ENCODE measurements at places on chromosomes 5 and 9.
A peak's percentile ranks its signal among the peaks of the same experiment; 100 is the strongest.

GRCh38 chr5:174693697-174694385, 30.5 kb upstream of the MSX2 start:
- DNase-seq: no peak

DNA sequence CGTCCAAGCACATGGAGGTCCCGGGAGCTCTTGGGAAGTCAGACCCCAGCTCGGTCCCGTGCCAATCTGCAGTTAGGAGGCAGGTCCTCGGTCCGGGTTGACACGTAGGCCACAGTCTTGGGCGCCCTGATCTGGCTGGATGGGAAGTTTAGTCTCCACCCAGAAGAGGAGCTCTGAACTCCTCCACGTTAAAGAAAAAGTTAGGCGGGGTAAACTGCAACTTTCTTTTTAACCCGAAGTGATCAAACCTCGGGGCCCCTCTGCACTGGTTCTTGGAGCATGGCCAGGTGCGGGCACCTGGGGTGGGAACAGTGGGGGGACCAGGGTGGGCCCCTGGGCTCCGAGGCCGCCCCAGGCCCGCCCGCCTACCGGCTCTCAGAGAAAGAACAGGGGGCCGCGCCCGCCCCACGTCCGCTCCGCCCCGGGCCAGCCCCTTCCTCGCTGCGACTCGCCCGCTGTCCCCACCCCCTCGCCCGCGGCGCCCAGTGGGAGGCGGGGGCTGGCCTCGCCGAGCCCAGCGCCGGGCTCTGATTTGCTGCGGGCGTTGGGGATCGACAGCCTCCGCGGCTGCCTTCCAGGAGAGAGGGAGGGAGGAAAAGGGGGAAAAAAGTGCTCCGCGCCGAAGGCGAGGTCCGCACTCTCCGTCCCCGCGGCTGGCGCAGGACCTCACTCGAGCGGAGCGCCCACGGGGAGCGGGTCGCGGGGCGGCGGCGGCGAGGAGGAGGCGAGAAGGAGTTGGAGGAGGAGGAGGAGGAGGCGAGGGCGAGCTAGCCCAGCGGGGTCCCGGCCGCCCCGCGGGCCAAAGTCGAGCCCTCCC, at the start of gene COL5A1:
Gene COL5A1 (plus strand): TSS at position 631 of the 817 bp plus-strand sequence. CDS start 385 bp downstream, outside the sequence.
- peak; percentile 74 for DNase-seq

- peak; percentile 85 for DNase-seq
These were observed 216.2 kb upstream of the S1PR3 start for GRCh38 chr9:88775037-88775471.

- no peak for DNase-seq
These were observed 562 bp downstream of the GSN start for GRCh38 chr9:121268598-121268850.

DNA sequence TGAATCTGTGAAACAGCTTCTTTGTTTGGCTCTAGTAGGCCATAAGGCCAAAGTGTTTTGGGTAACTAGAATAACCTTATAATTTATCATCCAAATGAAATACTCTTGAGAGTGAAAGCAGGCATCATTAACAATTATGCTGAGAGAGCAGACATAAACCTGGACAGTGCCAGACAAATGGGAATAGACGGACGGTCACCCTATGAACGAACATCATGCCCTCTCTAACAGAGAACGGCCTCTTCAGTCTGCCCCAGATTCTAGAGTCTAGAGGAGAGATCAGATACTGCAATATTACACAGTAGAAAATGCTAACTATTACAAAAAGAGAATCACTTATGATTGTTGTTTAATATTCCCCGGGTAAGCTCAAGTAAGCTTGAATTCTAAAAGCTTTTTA, 68.5 kb downstream of the APBA1 start:
- DNase-seq: no peak

- DNase-seq: peak; percentile 58
These were observed 222.7 kb downstream of the DCP2 start for GRCh38 chr5:113199122-113199905.

DNA sequence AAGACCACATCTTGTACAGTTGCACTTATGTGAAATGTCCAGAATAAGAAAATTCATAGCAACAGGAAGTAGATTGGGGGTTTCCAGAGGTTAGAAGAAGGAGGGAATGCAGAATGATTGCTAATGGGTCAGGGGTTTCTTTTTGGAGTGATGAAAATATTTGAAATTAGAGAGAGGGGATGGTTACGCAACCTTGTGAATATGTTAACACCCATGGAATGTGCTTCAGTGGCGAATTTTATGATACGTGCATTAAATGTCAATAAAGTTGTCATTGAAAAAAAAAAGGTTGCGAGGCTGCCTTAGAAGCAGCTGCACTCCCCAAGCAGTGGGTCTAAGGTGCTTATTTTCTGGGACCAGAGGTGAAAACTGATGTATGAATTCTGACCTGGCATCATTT, 64.4 kb upstream of the SUB1 start:
- DNase-seq: no peak

DNA sequence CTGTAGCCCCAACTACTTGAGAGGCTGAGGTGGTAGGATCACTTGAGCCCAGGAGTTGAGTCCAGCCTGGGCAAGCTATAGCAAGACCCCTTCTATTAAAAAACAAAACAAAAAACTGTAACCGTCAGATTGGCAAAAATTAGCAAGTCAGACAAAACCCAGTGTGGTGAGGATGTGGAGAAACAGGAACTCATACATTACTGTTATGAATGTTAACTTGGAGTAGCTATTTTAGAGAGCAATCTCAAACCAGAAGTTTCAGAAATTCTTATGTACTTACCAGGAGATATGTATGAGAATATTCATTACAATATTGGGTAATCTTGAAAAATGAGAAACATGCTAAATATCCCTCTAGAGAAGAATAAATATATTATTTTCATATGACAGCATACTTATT, 120.3 kb downstream of the INVS start:
- no peak for DNase-seq

DNA sequence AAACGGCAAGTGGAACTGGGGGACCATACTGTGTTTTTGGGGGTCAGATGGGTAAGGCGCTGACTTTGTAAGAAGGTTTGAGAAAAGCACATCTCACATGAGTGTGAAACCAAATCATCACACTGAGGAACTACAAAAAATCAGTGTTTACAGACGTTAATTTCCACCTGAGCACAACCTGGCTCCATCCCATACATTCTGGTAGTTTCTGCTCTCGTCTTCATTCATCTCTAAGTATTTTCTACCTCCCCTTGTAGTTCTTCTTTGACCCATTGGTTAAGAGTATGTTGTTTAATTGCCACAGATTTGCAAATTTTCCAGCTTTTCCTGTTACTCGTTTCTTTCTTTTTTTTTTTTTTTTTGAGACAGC, 8.9 kb upstream of the DPP7 start:
- DNase-seq: no peak

- no peak for DNase-seq
These were observed 56.1 kb upstream of the IFNK start for GRCh38 chr9:27468000-27468399.

GRCh38 chr5:82285206-82285605, 7.1 kb upstream of the RPS23 start:
- DNase-seq: no peak

GRCh38 chr5:132013006-132013689, 1.7 kb upstream of the ACSL6 start:
- DNase-seq: no peak

DNA sequence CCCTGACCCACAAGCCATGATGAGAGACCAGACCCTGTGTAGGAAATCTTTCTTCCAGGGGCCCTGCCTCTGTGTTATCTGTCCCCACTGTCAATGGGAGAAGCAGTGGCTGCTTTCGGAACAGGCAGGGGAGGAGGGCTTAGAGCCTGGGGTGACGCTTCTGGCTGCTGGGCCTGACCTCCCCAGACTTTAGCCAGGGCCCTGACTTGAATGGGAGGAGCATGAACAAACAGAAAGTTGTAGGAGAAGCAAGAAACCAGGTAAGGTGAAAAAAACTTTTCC, 12.2 kb upstream of the GPX3 start:
- DNase-seq: no peak

DNA sequence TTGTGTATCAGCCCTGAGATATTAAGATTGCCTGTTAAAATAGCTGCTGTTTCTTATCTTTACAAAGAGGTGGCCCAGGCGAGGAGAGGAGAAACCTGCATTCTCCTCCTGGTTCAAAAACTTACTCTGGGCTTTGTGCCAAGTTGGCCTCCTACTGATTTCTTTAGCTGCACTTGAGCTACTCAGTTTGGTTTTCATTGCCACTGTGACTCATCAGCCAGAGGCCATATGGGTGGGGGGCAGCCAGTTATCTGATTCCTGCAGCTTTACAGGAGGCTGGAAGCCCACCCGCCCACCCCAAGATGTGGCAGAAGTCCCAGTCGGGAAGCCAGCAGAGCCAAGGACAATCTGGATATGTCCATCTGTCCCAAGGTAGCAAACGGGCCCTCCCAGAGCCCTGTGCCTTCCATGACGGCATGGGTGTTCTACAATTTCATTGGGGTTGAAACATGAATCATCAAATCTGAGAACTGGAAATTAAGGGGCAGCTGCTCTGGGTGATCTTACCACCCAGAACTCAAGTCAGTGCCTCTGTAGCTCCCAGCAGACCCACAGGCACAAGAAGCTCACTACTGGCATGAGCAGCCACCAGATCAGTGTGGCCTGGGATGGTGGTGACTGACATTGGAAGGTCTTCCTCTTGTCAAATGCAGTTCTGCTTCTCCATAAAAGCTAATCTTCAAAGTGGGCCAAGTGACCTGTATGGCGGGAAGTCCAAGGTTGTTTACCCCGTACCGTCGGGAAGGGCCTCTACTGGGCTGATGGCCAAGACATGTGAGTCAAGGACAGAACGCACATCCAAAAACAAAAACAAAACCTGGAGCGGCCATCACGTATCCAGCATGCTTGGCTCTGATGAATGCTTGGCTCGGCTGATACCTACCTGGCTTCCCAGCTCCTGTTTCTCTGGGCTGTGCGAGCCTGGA, 15.6 kb downstream of the FCN2 start:
- peak; percentile 27 for DNase-seq

DNA sequence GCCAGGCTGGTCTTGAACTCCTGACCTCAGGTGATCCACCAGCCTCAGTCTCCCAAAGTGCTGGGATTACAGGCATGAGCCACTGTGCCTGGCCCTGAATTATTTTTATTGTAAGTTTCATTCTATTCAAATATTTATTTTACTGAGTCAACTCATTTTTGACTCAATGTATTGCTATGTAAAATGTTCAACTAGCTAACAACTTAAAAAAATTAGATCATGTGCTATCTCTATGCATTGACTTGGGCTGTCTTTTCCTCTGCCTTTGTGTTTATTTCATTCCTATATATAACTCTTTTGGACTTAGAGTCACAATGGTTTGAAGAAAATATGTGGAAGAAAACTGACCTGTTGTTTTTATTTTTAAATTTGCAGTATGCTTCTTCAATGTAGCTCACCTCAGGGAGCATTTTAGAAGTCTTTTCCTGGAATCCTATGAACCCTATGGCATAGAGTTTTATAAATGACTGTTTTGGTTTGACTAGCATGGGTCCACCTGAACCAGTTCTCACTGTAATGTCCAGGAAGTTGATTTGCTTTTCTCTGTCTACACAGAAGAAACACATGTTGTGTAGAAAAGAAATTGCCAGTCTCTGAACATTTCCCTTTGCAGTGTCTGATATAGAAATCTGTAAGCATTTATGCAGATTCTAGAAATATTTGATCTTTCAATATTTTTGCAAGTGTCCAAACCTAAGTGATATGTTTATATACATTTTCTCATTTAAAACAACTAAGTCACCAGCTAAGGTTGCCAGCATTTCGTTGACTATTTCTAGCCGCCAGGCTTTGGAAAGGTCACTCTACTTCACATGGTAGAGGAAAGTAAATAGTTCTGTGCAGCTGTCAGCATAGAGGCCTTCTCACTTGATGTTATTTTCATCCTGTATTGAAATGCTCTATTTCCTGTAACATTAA, 138.8 kb downstream of the PCSK1 start:
- no peak for DNase-seq

GRCh38 chr5:75018805-75019587, 33.4 kb downstream of the GCNT4 start:
- DNase-seq: no peak

DNA sequence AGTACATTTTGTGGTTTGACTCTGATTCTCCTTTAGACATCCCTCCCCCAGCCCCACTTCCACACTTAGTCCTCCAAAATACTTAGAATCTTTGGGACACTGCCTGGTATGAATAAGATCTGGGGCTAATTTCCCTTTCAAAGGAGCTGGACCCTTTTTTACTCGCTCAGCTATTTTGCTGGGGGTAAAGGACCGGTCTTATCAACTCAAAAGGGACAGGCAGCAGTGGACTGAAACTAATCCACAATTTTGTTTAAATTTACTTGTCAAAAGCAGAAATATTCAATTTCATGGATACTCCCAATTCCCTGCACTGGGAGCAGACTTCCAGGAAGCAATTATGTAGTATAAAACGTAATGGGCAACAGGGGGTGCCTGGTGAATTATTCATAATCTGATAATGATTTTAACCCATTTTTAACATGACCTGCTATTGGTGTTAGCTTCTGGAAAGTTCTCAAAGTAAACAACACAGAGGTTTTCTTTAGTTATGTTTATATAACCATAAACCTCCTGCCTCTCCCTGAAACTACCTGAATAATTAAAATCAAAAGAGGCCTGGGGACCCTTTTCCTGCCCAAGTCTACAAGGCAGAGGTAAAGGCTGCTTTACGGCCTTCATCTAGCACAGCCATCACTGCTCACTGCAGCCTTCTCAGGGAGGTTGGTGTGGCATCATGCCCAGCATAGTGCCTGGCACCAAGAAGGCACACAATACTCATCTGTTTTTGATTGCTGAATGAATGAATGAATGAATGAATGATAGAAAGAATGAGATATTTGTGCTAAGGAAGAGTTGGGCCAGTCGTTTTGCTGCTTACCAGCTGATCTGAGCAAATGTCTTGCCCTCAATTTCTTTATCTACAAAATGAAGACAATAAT, 44.2 kb upstream of the GNPDA1 start:
- DNase-seq: no peak

DNA sequence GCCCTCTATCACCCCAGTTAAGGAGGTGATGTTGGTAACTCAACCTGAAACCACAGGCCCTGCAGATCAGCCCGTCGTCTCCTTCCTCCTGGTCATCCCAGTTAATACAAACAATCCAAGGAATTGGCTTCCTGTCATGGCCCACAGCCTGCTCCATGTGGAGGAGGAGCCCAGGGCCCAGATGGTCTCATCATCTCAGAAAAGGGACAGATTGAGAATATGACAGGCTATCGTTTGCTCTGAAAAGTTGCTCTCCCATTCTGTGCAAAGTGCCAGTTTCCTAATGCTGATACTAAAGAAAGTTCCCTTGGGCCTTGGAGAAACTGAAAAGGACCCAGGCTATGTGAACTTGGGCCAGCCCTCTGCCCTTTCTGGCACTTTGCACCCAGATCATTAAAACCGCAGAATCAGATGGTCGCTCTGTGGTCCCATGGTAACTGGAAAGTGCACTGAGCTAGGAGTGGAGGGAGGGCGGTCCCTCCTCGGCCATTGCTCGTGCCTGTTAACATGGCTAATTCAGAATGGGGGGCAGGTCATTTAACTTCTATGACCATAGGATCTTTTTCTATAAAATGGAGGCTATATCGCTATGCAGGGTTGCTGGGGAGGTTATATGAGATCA, 675 bp upstream of the SPAAR start:
- DNase-seq: no peak

GRCh38 chr5:154829589-154830218, 20.7 kb downstream of the FAXDC2 start:
- no peak for DNase-seq
